ENCODE measurements at places on chromosomes 13 and 19.

DNA sequence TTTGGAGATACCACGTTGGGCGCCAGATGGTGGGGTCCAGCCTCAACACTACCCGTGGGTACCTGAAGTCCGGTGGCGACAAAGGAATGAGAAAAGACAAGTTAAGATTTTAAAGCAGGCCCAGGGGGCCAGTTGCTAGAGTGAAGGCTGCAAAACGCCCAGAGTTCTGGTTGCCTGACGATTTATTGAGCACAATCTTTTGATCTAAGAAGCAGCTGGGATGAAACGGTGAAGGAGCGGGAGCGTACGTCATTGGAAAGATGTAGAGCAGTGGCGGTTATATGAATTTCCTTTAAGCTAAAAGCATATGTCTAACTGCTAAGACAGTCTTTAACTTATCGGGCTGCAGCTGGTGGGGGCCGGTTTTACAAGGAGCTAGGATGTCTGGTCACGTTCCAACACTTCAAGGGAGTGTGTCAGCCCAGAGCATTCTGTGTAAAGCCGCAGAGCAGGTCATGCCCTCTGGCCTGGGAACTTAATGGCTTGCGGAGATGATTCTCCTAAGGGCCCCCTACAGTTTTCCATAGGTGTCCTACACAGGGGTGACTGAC is 28.9 kb upstream of the EVI5L start:
- no peaks in the 10 kb centered on the region for H3K36me3 ChIP-seq
- no peak overlapping the region for H3K27ac ChIP-seq
- H3K4me3 ChIP-seq = no peak overlapping the region
- no peaks in the 10 kb centered on the region for H3K27me3 ChIP-seq

DNA sequence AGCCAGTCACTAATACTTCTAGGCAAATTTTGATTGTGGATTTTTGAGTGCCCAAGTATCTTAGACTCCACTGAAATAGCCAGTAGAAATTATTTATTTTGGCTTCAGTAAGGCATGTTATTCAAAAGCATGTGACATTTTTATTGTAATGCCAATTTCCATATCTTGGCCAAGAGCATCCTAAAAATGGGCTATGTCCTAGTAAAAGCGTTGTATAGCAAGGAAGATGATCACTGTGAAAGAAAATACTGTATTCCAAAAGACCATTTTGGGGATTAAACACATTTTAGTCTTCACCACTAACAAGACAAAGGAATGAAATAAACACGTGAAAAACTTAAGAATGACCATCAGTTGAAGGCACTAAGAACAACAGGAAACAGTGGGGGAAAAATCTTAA is 149.1 kb downstream of the NUFIP1 start:
- no peaks in the 10 kb centered on the region for H3K4me1 ChIP-seq
- no peak overlapping the region for H3K27ac ChIP-seq
- H3K4me3 ChIP-seq = no peak overlapping the region
- no peak for DNase-seq
- no peaks in the 10 kb centered on the region for H3K27me3 ChIP-seq
- no peaks in the 10 kb centered on the region for H3K36me3 ChIP-seq

DNA sequence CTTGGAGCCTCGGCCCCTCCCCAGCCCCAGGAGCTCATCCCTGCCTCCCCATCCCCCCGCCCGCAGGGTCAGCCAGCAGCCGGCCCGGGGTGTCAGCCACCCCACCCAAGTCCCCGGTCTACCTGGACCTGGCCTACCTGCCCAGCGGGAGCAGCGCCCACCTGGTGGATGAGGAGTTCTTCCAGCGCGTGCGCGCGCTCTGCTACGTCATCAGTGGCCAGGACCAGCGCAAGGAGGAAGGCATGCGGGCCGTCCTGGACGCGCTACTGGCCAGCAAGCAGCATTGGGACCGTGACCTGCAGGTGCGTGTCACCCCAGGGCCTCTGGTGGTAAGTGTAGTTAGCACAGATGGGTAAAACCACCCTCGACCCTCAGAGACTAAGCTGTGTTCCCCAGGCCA is 13.8 kb downstream of the MAP1S start:
- H3K27me3 ChIP-seq = no peaks in the 10 kb centered on the region
- no peak overlapping the region for H3K27ac ChIP-seq
- H3K4me3 ChIP-seq = no peak overlapping the region
- peaks cover 3% of the 10 kb centered on the region for H3K4me1 ChIP-seq
- no peak for DNase-seq
- peaks cover 22% of the 10 kb centered on the region for H3K36me3 ChIP-seq

- H3K4me1 ChIP-seq = peaks cover 2% of the 10 kb centered on the region
- H3K27ac ChIP-seq = no peak overlapping the region
- H3K36me3 ChIP-seq = no peaks in the 10 kb centered on the region
- H3K4me3 ChIP-seq = no peak overlapping the region
- DNase-seq = no peak
Measured at GRCh38 chr19:33193269-33193864, 763 bp upstream of the LRP3 start.

DNA sequence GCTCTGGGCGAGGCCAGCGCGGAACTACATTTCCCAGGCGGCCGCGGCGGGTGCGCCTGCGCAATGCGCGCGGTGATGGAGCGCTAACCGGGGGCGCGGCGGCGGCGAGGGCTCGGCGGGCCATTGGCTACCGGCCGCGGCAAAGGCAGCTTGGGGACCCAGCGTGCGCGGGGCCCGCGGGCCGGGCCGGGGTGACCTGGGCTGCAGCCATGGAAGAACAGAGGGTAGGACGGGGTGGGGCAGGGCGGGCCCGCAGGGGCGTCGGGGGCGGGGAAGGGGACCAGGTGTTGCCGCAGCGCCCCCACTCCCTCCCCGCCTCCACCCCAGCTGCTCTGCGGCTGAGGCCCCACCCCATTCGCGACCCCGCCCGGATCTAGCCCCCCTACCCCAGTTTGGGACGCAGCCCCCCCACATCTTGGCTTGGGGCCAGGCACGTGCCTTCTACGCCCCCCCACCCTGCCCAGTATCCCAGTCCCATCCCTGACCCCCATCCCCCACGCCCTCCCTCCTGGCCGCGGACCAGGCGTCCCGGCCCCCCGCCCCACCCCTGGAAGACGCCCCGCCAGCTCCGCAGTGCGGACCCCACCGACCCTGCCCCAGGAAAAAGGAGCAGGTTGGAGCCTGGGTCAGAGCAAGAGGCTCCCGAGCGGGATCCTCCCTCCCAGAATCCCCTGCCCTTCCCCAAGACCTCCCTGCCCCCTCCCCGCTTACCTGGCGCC is at the start of gene FSD1:
TSS of gene FSD1 (plus strand) at position 61 of the 719 bp plus-strand sequence. CDS start at position 210, 149 bp downstream.
- H3K27me3 ChIP-seq = no peaks in the 10 kb centered on the region
- DNase-seq = peak; percentile 64
- H3K4me1 ChIP-seq = peaks cover 2% of the 10 kb centered on the region
- peak within 1 kb of the TSS; percentile 51 for H3K4me3 ChIP-seq
- peaks cover 10% of the 10 kb centered on the region for H3K36me3 ChIP-seq

- DNase-seq = no peak
- H3K4me3 ChIP-seq = no peak overlapping the region
- H3K27me3 ChIP-seq = no peaks in the 10 kb centered on the region
- no peaks in the 10 kb centered on the region for H3K4me1 ChIP-seq
- no peaks in the 10 kb centered on the region for H3K36me3 ChIP-seq
- H3K27ac ChIP-seq = no peak overlapping the region
Measured at GRCh38 chr19:51010066-51010795, 8.8 kb upstream of the KLK8 start.

- H3K27me3 ChIP-seq = no peaks in the 10 kb centered on the region
- no peaks in the 10 kb centered on the region for H3K36me3 ChIP-seq
- DNase-seq = no peak
- no peak overlapping the region for H3K27ac ChIP-seq
Measured at GRCh38 chr13:26538363-26539317, 18.8 kb upstream of the WASF3 start.

- H3K27ac ChIP-seq = no peak within 1 kb of the TSS
- no peaks in the 10 kb centered on the region for H3K36me3 ChIP-seq
- no peaks in the 10 kb centered on the region for H3K27me3 ChIP-seq
- H3K4me3 ChIP-seq = peak within 1 kb of the TSS; percentile 49
Measured at GRCh38 chr19:50203281-50204080, at the start of gene MYH14. MYH14 (plus strand) TSS chr19:50203622; CDS start chr19:50210366, 6,744 bp downstream.

DNA sequence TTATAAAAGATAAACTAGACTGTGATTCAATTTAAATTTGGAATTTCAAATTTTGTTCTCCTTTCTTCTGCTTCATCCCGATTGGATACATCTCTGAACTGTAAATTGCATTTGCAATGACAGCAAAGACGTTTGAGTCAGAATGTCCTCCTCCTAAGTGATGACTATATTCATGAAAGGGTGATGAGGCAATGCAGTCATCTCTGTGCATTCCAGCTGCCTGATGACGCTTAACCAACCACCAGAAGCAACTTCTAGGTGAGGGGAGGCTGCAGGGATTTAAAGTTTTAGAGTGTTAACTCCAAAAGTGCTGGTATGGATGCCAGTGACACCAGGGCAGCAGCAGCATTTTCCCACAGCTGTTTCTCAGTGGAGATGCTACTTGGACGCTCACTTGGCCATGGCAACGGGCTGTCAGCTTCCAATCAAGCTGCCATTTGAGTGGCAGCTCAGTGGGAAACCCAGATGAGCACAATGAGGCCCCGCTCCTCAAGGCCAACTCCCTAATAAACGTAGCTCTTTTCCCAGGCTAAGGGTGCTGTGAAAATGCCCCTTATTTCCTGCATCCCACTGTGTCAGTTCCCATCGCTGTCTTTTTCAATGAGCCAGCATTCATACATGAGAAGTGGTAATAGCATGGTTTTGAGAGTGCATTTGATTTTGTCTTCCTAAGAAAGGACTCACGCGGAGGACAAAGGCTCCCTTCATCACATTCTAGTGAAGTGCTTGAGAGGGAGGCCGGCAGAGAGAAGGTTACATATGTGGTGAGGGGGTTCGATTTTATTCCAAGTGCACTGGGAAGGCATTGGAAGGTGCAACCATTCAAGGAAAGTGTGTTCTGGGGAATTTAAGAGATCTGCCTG is 45.2 kb upstream of the AMER2 start:
- H3K36me3 ChIP-seq = no peaks in the 10 kb centered on the region
- no peaks in the 10 kb centered on the region for H3K27me3 ChIP-seq
- H3K27ac ChIP-seq = no peak overlapping the region
- peaks cover 2% of the 10 kb centered on the region for H3K4me1 ChIP-seq

- H3K36me3 ChIP-seq = no peaks in the 10 kb centered on the region
- H3K4me1 ChIP-seq = no peaks in the 10 kb centered on the region
- H3K27ac ChIP-seq = no peak overlapping the region
Measured at GRCh38 chr13:66886264-66886663, 343.9 kb downstream of the PCDH9 start.

DNA sequence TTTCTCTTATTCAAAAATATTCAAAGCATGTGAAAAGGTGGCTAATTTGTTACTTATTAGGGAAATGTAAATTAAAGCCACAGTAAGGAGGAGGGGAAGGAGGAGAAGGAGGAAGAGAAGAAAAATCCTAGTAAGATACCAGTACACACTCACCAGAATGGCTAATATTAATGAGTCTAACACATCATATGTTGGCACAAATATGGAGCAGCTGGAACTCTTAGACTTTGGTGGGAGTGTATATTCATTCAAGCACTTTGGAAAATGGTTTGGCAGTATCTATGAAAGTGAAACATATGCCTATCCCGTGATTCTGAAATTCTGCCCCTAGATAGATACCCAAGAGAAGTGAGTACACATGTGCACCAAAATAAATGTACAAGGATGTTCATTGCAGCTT is 38.1 kb upstream of the RGCC start:
- H3K27me3 ChIP-seq = no peaks in the 10 kb centered on the region
- no peaks in the 10 kb centered on the region for H3K4me1 ChIP-seq
- no peaks in the 10 kb centered on the region for H3K36me3 ChIP-seq

- no peak overlapping the region for H3K27ac ChIP-seq
- 0 out of 2 replicates have a peak, but pooled peaks cover 1% of the 10 kb centered on the region for H3K4me1 ChIP-seq
- H3K27me3 ChIP-seq = no peaks in the 10 kb centered on the region
- H3K4me3 ChIP-seq = no peak overlapping the region
- DNase-seq = no peak
- no peaks in the 10 kb centered on the region for H3K36me3 ChIP-seq
Measured at GRCh38 chr13:23707674-23708073, 137.5 kb downstream of the TNFRSF19 start.
